ENCODE measurements at places on chromosomes 7 and 10. TPM values are rescaled to one million over a fixed set of nuclear protein-coding genes. Genes with fewer than 3 reads are reported as not detected.

- H3K36me3 ChIP-seq = no peaks in the 10 kb centered on the region
- no peak overlapping the region for H3K4me3 ChIP-seq
- no peak overlapping the region for H3K27ac ChIP-seq
- H3K4me1 ChIP-seq = no peaks in the 10 kb centered on the region
- DNase-seq = no peak
- H3K27me3 ChIP-seq = no peaks in the 10 kb centered on the region
Measured at GRCh38 chr7:149525280-149525679, 27.7 kb upstream of the ZNF746 start.

GRCh38 chr7:69162931-69163670, 435.2 kb upstream of the AUTS2 start:
- no peak for DNase-seq
- H3K27me3 ChIP-seq = no peaks in the 10 kb centered on the region
- no peak overlapping the region for H3K4me3 ChIP-seq
- H3K27ac ChIP-seq = no peak overlapping the region
- no peaks in the 10 kb centered on the region for H3K36me3 ChIP-seq
- no peaks in the 10 kb centered on the region for H3K4me1 ChIP-seq

- no peaks in the 10 kb centered on the region for H3K27me3 ChIP-seq
- H3K27ac ChIP-seq = no peak overlapping the region
- DNase-seq = no peak
- H3K4me1 ChIP-seq = no peaks in the 10 kb centered on the region
Measured at GRCh38 chr10:131625041-131625440, 275.8 kb upstream of the PPP2R2D start.

GRCh38 chr10:70558871-70559810, 43.4 kb downstream of the PRF1 start:
- H3K27ac ChIP-seq = no peak overlapping the region
- H3K4me1 ChIP-seq = no peaks in the 10 kb centered on the region
- H3K4me3 ChIP-seq = no peak overlapping the region
- H3K27me3 ChIP-seq = no peaks in the 10 kb centered on the region

DNA sequence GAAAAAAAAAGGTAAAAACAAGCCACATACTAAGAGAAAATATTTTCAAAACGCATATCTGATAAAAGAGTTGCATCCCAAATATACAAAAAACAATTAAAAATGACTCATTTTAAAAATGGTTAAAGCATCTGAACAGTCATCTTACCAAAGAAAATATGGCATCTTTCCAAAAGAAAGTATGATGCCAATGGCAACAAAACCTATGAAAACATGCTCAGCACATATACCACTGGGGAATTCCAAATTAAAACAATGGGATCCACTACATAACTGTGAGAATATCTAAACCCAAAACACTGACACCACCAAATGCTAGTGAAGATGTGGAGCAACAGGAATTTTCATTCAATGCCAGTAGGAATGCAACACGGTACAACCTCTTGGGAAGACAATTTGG, 39.3 kb downstream of the VSTM2A start:
- no peak overlapping the region for H3K4me3 ChIP-seq
- H3K4me1 ChIP-seq = no peaks in the 10 kb centered on the region
- no peaks in the 10 kb centered on the region for H3K36me3 ChIP-seq

- no peak for DNase-seq
- no peaks in the 10 kb centered on the region for H3K27me3 ChIP-seq
- no peak overlapping the region for H3K4me3 ChIP-seq
- H3K4me1 ChIP-seq = no peaks in the 10 kb centered on the region
Measured at GRCh38 chr7:108947526-108947925, 377.9 kb downstream of the DNAJB9 start.

DOCK4 gene
- 21.8 TPM for total RNA-seq

DNA sequence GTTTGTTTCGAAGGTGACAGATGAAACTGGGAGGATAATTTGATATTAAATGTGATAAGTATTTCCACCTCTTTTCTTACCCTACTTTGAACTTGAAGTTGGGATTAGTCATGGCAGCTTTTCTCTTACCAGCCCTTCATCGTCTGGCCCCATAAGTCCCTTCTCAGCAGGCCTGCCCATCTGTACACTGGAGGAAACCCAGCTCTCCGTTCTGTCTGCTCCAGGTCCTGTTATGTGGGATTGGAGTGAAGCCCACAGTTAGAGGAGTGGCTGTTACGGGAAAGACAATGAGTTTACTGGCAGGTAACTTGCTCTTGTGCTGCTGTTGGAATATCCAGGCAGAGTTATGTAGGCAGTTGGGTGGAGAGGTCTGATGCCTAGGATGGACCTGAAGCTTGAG, 127.3 kb downstream of the CAMK1D start:
- DNase-seq = no peak
- no peaks in the 10 kb centered on the region for H3K4me1 ChIP-seq
- no peak overlapping the region for H3K27ac ChIP-seq
- no peak overlapping the region for H3K4me3 ChIP-seq
- H3K27me3 ChIP-seq = no peaks in the 10 kb centered on the region
- no peaks in the 10 kb centered on the region for H3K36me3 ChIP-seq

DNA sequence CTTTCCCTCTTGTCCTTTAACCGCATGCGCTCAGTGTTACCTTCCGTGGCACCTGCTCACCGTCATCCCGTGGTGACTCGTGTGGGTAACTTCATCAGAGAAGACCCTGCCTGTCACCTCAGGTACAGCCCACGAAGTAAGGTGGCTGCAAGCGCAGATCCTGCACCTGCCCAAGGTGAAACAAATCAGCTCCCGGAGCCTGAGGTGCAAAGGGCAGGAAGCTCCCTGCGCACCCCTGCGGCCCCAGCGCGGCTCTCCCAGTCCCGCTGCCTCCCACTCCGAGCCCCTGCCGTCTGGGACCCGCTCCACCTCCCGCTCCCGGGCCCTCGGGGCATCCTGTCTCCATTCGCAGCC, 110.9 kb upstream of the LANCL2 start:
- H3K27me3 ChIP-seq = no peaks in the 10 kb centered on the region
- H3K27ac ChIP-seq = no peak overlapping the region
- peak overlapping the region; percentile 44 for H3K4me3 ChIP-seq
- DNase-seq = no peak
- H3K36me3 ChIP-seq = no peaks in the 10 kb centered on the region

DNA sequence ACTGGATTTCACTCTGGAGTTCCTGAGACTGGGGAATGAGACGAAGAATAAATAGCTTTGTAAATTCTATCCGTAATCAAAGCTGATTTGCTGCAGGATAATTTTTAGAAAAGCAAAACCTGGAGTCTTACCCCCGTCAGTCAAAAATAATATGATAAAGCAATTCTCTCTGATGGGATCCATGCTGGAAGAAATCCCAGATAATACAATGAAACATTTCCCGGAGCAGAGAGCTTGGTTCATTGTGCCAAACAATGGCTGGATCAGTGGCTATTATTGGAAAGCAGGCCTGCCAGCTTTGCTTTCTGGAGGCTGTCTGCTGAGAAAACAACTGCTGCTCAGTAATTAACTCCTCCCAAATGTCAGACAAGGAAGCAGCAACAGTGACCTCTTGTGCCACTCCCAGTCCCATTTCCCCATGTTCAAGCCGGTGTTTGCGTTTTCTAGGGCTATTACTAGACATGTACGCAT, 609.4 kb upstream of the PCDH15 start:
- no peak overlapping the region for H3K27ac ChIP-seq
- no peaks in the 10 kb centered on the region for H3K4me1 ChIP-seq
- no peaks in the 10 kb centered on the region for H3K36me3 ChIP-seq
- no peaks in the 10 kb centered on the region for H3K27me3 ChIP-seq

CHCHD3 gene
- total RNA-seq = 40.9 TPM

DNA sequence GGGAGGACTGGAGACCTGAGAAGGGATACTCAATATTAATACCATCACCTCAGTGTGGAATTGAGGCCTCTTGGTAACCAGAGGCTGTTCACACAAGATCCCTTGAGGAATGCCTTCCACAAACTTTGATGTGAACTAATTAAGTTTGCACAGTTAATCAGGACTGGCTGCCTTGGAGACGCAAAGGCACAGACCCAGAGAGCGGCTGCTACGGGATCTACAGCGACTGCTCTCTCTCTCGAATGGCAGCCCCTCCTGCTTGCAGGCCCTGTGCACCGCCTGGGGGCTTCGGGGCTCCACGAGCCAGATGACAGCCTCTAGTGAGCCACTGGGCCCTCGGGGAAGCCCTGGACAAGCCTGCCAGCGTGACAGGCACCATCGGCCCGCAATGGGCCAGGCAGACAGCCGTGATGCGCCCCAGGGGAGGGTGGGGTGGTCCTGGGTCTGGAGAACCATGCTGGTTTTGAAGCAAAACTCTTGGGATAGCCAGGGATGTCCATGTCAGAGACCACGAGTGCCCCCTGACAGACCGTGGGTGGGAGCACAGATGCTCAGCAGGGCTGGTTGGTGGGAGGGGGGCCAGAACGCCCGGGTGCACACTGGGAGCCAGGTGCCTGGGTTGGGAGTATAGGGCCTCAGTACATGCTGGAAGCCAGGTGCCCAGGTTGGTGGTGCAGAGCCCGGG, 195.6 kb downstream of the ELFN1 start:
- H3K27ac ChIP-seq = no peak overlapping the region
- no peaks in the 10 kb centered on the region for H3K36me3 ChIP-seq
- no peak for DNase-seq

MYH16 gene
- 0.97 TPM for total RNA-seq

DNA sequence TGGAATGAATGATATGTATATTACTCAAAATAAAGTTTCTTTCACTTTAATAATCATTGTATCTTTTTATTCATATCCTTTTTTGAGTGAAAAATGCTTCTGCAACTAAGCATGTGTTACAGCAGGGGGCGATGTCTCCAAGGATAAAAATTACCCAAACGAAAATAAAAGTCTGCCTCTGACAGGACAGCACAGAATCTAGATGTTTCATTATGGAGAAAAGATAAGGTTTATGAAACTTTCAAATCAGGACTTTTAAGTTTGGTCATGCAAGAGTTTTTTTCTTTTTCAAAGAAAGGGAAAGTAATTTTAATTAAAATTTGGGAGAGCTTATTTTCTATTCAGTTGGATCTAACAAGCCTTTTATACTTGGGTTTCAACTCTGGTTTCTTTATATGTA, 48.4 kb downstream of the TES start:
- H3K27me3 ChIP-seq = no peaks in the 10 kb centered on the region
- no peaks in the 10 kb centered on the region for H3K36me3 ChIP-seq
- H3K27ac ChIP-seq = no peak overlapping the region
- DNase-seq = peak; percentile 23
- H3K4me1 ChIP-seq = no peaks in the 10 kb centered on the region
- H3K4me3 ChIP-seq = no peak overlapping the region

MKLN1 gene
- total RNA-seq = 58.1 TPM

TAS2R5 gene
- 4.0 TPM for total RNA-seq

- no peak for DNase-seq
- no peaks in the 10 kb centered on the region for H3K36me3 ChIP-seq
- H3K27me3 ChIP-seq = no peaks in the 10 kb centered on the region
- no peaks in the 10 kb centered on the region for H3K4me1 ChIP-seq
- no peak overlapping the region for H3K4me3 ChIP-seq
Measured at GRCh38 chr10:104109908-104110662, 11.9 kb upstream of the SFR1 start.

DNA sequence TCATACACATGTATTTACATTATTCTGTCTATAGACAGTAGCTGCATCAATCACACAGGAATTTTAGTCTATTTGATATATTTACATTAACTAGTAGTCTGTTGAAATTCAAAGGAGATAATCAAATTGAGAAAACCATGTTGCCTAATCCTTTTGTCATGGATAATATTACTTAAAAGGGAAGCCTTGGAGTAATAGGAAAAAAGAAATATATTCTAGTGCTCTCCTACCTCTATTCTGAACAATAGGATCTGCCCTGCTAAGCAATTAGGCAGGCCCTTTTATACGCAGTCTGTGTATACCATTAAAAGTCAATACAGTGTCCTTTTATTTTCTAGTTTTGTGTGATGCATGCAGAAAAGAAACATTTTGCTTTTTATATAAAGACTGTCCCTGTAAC, 24.5 kb downstream of the UMAD1 start:
- no peaks in the 10 kb centered on the region for H3K36me3 ChIP-seq
- H3K4me3 ChIP-seq = no peak overlapping the region
- DNase-seq = no peak
- no peaks in the 10 kb centered on the region for H3K4me1 ChIP-seq
